ENCODE measurements at places on chromosomes 3 and 15.

GRCh38 chr3:128041344-128041743 is 10.9 kb upstream of the SEC61A1 start:
- DNase-seq = no peak

GRCh38 chr15:40289140-40289775 is 6.4 kb upstream of the ANKRD63 start:
- no peak for DNase-seq

GRCh38 chr15:66848686-66849392 is 146.8 kb downstream of the SMAD6 start:
- no peak for DNase-seq

- no peak for DNase-seq
Observed at GRCh38 chr15:36185845-36186244, 393.6 kb upstream of the CDIN1 start.

DNA sequence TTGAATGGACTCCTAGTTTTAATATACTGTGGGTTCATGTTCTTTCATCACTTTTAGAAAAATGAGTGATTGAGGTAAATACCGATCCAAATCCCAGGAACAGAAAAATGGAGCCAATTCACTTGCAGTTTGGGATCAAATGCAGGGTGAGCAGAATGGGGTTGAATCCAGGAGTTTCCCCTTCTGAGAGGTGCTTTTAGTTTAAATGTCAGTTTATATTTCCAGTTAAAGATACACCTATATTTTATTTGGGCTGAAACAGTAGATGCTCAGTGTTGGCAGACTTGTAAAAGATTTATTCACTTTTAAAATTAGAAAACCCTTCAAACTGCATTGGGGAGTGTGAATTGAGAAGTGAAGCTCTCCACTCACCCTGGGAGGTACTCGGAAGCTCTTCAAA is 2.6 kb downstream of the TRIM71 start:
- no peak for DNase-seq

DNA sequence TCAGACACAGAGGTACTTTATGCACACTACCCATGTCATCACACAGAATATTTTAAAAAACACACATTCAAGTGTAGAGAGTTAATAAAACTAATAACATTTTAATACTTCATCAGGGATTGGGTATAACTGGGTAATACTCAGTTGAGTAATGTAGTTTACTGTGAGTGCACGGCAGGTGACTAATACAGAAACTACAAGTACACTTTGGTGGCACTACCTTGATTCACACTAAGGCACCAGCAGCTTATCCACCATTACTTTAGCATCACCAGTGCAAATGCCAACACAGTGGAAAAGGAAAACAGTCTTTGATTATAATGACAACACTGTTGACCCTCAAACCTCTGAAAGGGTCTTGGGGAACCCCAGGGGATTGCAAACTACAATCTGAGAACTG is 33.6 kb downstream of the ZNF280D start:
- no peak for DNase-seq

- DNase-seq = no peak
Observed at GRCh38 chr3:45486136-45486535, 97.8 kb downstream of the LARS2 start.

DNA sequence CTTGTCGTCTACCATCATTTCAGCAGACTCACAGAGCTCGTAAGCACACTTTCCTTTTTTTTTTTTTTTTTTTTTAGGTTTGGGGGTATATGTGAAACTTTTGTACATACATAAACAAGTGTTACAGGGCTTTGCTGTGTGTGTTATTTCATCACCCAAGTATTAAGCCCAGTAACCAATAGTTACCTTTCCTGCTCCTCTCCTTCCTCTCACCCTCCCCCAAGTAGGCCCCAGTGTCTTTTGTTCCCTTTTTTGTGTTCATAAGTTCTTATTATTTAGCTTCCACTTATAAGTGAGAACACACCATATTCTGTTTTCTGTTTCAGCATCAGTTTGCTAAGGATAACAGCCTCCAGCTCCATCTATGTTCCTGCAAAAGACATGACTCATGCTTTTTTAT is 746.8 kb downstream of the GRM7 start:
- DNase-seq = no peak

GRCh38 chr3:78889348-78889747 is 878.5 kb downstream of the ROBO1 start:
- DNase-seq = no peak

DNA sequence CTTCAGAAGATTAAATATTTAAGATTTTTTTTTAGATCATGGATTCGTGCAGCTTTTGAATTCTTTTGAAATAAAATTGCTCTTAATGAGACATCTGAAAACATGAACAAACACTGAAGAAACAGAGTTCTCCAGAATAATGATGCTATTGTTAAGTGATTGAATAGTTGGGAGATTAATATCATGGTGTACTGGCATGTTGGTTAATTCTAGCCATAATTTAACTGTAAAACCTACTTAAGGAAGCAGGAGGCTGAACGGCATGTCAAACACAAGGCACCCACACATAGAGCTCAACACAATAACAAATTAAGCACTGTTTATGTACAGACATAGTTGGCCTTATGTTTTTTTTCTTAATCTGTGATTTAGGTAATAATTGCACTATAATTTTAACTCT is 185.6 kb downstream of the RBMS3 start:
- no peak for DNase-seq

- DNase-seq = no peak
Observed at GRCh38 chr3:149426325-149426724, 48.2 kb upstream of the TM4SF4 start.

- DNase-seq = no peak
Observed at GRCh38 chr15:87744815-87745214, 511.7 kb downstream of the NTRK3 start.

- DNase-seq = peak; percentile 20
Observed at GRCh38 chr3:162719684-162720341, 1223.2 kb downstream of the OTOL1 start.

GRCh38 chr3:172171396-172172075 is 132.2 kb downstream of the FNDC3B start:
- DNase-seq = no peak

DNA sequence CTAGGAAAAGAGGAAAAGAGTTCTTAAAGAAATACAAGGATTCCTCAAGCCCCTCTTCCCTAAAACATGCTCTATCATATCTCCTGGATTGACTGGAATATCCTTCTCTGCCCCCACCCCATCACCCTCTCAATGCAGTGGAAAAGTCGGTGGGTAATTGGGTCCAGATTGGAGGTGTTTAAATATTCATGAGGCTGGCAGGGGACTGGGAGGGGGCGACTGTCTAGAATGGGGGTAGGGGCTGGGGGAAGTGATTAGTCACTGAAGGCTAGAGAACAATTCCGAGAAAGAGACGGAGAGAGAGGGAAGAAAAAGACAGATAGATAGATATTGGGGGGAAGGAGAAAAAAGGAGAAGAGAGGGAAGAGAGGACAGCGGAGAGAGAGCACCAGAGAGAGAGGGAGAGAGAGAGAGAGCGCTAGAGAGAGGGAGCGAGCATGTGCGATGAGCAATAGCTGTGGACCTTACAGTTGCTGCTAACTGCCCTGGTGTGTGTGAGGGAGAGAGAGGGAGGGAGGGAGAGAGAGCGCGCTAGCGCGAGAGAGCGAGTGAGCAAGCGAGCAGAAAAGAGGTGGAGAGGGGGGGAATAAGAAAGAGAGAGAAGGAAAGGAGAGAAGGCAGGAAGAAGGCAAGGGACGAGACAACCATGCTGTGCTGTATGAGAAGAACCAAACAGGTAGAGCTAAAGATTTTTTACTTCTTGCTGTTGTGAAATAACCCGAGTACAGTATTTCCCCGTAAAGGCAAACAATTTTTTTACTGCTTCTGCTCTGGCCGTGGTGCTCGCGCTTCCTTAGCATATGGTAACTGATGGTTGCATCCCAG is at the start of gene GAP43:
Gene GAP43 (plus strand): TSS at position 467 of the 825 bp plus-strand sequence. CDS start 180 bp downstream, at position 647.
- DNase-seq = no peak

DNA sequence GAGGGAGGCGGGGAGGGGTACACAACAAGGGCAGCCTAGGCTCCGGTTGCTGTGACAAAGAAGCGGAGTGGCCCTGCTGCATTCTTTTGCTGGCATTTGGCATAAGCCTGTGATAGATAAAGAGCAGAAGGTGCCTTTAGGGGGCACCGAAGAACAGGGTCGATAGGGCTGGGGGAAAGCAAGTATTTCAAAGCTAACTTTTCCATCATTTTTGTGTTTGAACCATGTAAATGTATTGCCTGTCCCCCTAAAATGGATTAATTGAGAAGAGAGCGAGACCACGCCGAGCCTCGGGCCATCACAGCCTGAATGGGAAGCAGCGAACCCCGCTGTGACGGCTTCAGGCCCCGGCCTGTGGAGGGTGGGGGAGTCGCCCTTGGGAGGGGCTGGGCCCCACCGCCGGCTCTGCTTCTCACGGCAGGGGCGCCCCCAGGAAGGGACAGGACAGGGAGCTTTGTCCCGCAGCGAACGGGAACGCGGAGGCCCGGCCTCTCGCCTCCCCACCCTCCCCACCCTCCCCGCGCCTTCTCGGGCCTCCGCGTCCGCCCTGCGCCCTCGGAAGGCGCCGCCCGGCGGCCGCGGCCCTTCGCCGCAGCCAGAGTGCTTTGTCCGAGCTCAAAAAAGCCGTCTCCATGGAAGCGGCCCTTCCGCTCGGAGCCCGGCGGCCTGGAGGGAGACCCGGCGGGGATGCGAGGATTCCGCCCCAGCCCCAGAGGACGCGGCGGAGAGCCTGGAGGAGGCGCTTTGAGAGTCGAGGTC is 32.4 kb upstream of the ALDH1L1 start:
- no peak for DNase-seq

DNA sequence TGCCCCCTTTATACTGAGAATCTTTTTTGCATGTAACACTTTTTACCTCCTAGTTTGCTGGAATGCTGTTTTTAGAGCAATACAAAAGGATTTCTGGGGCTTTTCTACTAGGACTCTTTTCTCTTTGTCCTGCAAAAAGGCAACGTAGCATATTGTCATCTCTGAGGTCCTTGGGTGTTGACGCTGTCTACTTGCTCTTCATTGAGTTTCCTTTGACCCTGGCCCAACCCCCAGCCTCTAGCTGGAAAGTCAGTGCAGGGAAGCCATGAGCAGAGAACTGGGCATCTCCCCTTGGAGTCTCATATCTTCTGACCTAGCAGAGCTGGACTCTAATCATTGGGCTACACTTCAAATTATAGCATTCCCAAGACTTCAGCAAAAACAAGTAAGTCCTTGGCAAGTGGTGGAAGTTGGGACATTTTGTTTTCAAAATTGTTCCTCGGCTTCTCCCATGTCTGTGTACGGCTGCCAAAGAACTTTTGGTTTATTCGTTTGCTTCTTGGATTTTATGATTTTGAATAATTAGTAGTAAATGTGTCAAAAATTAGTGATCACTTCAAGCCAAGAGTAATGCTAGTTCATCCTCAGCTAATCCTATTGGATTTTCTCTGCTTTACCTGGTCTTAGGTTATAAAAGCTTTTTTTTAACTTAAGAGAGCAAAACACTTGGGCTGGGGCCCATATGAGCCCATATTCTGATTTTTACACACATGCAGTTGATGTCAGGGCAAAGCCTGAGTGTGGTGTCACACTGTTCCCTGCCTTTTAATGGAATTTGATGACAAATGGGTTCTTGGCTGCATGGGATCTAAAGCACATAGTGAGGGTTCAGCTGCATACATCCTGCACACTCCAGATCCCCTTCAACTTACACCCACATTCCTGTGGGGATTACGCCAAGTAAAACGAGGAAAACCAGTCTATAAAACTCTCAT is 419.5 kb upstream of the C2CD4B start:
- DNase-seq = no peak

DNA sequence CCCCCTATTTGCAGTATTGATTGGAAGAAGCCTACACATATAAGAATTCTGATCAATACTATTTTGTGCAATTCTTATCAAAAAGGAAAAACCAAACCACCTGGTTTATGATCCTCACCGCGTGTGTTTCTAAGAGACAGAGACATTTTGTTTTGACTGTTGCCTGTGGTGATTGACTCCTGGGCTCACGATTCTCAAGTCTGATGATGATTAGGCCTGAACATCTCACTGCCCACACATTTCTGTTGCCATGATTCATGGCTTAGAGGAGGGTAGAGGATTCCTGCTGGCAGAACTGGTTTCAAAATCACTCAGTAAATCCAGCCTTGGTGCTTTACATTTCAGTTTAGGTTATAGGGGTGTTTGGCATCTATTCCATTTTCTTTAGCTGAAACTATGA is 88.3 kb upstream of the UBE3A start:
- no peak for DNase-seq

DNA sequence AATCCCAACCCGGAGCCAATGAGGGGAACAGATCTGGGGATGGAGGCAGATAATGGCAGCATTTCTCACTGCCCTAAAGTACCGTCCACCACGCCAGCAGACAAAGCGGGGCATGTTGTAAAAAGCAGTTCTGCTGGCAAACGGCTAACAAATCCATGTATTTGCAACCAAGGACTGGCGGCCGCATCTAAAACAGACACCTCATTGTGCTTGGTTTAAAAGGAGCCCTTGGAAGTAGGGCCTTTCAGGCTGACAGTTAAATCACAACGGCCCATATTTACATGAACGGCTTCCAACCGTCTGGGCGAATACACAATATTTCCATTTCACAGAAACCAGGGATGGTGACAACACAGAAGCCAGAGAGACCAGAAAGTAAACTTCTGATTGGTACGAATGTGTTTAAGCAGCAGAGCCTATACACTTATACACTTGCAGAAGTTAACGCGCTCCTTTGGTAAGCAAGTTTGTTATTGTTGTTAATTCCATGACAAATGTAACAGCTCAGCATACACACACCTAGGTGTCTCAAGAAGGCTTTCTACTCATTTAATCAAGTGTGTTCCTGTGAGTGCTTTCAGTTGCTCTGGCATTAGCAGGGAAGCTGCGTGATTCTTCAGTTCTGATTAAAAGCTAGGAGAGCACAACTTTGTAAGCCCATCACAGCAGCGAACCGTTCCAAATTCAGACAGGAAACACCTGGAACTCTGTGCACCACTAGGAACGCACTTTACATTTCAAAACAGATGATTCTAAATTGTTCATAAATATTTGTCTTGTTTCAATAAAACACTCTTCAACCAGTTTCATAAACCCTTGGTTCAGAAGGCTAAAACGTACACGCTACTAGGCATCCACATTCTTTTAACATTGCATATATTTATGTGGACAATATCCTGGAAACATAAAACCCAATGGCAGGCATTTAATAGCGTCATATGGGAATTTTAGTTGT is 112.9 kb downstream of the PDZRN3 start:
- no peak for DNase-seq

DNA sequence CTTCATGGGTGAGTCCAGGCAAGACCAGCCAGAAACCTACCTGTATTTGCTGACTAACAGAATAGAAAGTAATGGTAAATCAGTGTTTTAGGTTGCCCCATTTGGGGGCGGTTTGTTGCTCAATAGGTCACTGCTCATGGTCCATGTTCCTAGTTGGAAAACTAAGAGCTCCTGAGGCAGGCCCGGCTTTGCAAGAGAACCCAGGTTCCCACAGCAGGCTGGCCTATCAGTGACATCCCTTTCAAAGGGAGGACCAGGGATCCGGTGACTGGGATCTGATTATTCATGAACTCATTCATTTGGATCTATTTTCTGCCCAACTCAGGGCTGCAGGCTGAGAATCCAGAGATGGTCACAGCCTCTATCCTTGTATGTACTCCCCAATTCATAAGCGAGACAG is 163.9 kb downstream of the WNT7A start:
- DNase-seq = no peak

DNA sequence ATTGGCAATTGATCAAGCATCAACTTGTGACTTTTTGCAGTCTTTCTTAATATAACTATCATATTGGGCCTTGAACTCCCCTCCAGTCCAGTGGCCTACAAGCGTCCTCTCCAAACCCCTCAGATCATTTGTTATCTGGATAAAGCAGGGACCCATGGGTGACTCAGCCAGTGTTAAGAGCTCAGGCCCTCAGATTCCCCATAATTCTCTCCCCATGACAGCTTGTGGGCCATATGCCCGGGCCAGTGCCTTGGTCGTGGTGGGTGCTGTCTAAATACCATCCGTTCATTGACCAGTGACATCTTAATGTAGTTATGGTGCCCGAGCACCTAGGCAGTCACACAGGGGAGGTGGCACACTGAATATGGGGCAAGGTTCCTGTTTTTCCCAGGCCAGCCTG is 18.1 kb downstream of the MCF2L2 start:
- no peak for DNase-seq
